H54 (cell line): ENCODE measurements at places on chromosomes 3 and 15.

- DNase-seq, result no peak
Measured at GRCh38 chr3:147900851-147901250, 491.7 kb downstream of the ZIC1 start.

DNA sequence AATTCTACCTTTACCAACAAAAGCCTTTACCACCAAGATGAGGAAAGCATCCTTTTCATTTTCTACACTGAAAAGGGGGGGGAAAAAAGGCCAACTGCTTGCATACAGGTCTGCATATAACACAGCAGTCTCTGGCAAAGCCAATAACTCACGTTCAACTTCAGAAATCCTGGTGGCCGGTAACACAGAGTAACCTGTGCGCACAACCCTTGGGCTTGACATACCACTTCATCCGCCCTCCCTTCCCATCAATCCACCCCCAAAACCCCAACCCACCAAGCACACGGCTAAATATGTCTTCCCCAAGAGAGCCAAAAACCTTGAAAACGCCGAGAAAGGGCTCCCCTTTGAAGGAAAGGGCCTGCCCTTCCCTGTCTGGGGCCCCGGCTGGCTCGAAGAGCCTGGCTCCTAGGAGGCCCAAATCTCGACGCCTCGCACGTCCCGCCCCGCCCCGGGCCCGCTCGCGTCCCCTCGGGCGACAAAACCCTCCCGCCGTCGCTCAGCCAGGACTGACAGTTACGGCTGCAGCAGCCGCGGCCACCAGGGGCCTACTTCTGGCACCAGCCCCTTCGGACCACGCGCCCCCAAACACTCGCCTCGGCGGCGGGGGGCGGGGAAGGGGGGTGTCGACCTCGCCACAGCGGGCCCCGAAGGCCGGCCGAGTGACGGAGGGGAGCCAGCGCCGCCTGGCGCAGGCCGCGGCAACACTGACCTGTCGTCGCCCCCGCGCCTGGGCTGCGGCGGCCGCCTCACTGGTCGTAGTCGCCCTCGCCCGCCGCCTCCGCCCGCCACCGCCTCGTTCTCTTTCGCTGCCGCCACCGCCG lies 835 bp downstream of the UBE3A start:
- peak; percentile 8 for DNase-seq

- DNase-seq, result no peak
Measured at GRCh38 chr15:74123131-74123429, 7.3 kb upstream of the ISLR2 start.

GRCh38 chr3:37580237-37580636 lies 281.4 kb upstream of the CTDSPL start:
- DNase-seq, result no peak

DNA sequence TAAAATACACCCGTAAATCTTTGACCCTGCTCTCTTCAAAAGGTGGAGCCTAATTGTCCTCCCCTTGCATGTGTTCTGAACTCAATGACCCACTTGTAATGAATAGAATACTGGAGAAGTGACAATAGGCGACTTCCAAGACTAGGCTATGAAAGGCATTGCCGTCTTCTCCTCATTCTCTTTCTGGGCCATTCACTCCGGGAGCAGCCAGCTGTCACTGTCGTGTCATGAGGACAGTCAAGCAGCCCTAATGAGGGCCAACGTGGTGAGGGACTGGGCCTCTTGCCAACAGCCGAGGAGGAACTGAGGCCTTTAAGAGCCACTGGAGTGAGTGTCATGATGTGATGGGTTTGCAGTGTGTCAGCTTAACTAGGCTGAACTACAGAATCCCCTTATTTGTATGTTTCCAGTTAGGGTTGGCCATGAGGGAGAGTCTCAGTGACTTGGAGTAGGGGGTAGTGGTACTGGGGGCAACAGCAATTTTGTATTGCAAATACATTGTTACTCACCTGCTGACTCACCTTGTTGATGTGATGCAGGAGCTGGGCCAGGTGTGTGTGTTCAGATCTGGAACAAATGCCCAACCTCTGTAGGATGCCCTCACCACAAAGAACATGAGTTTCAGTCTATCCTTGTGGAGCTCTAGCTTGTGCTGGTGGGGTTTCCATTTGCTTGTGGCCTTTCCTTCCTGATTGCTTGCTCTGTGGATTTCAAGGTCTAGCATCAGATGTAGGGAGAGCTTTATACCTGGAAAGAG lies 188.5 kb upstream of the PROK2 start:
- no peak for DNase-seq

DNA sequence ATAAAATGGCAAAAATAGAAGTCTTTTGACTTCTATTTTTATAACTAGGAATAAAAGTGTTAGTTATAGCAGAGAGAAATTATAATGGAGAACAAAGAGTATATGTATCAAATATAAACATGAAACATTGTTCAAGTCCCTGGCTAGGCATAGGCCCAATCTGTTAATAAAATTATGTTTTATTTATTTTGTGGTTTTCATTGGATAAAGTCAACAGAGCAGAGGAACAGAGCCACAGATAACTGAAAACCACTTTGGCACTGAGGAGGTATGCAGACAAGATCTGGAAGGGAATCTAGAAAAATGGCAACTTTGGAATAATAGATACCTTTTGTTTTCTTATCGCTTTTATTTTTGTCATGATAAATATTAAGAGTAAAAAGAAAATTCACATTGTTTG lies 50.4 kb upstream of the ICE2 start:
- no peak for DNase-seq

DNA sequence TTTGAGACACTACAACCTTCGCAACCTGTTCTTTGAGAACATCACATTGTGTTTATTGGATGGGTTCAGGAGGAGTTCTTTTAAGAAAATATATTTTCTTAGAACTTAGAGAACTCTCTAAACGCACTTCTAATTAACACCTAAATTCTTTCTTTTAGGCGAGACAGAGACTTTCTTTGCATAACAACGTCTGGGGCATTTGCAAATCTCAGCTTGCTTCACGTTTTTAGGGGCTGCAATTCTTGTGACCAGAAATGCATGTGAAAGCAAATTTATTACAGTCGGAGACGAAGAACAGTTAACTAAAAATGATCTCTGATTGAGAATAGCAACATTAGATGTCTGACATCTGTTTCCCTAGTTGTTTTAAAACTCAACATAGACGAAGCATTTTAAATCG lies 568.3 kb upstream of the ZNF717 start:
- no peak for DNase-seq

GRCh38 chr15:74108111-74108510 lies 22.3 kb upstream of the ISLR2 start:
- no peak for DNase-seq

DNA sequence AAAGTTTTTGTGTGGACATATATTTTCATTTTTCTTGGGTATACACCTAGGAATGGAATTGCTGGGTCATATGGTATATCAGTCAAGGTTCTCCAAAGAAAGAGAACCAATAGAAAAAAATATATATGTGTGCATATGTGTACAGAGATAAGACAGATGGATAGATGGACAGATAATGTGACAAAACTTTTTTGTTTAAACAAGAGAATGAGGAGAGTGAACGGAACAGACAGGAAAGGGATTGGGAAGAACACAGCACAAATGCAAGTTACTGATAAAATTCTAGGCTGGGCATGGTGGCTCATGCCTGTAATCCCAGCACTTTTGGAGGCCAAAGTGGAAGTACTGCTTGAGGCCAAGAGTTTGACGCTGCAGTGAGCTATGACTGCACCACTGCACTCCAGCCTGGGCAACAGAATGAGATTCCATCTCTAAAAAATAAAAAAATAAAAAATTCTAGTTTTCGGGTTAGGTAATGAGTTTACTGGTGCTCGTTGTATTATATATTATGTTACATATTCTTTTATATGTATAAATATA lies 50.0 kb downstream of the HSPBAP1 start:
- no peak for DNase-seq

DNA sequence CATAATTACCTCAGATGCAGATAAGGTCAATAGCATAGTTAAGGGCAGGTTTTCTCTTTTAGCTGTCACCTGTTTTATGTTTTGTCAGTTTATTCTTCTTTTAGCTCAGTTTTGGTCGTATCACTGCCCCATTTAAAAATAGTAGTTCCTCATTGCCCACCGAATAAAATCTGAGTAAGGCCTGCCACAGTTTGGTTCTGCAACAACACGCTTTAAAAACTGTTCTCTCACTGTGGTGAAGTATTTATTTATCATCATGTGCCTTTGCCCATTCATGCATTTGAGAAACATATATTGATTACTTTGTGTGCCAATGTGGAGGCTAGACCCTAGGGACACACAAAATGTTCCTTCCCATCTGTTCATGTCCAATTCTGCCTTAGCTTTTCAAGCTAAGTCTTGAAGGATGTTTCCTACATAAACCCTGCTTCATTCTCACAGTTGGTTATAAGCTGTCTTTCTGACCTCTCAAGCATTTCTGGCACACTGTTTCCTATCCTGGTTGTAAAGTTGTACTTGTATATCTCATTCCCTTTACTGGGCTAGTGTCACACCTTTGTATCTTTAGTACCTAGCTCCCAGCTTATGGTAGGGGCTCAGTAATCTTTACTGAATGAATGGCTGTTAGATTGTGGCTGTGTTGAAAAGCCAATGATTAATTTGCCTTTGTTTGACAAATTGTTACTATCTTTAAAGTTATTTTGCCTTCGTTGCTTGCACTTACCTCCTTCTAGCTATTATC lies 23.9 kb downstream of the AKAP13 start:
- no peak for DNase-seq

DNA sequence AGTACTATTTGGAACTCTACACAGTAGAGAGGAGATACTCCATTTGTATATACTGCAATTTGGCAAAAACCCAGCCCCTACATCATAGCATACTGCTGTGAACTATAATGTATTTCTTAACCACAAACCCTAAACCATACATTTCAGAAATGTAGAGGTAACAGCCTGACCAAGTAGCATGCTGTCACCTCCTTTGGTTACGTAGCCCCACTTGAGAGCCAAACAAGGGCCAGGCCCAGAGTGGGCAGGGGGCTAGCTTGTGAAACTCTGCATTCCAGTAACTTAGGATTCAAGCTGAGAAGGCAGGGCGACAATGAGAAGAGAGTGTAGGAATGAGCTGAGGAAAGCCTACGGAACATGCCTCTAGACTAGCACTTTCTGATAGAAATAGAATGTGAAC lies 135.8 kb downstream of the GREM1 start:
- no peak for DNase-seq

DNA sequence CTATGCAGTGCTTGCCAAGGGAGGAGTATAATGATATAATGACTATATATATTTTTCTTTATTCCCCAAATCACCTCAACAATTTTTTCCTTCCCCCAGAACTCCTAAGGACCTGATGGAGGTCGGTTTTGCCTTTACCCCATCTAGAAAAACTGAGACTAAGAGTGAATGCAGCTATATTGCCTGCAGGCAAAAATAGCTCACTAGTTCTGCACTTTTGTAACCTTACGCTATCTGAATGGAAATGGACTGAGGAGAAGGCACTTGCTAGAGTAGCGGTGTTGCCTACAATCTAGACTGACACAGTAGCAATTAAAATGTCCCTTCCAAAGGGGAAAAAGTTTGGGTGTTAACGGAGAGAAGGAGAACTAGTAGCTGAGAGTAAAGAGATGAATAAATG lies 379.5 kb upstream of the SEMA6D start:
- no peak for DNase-seq

DNA sequence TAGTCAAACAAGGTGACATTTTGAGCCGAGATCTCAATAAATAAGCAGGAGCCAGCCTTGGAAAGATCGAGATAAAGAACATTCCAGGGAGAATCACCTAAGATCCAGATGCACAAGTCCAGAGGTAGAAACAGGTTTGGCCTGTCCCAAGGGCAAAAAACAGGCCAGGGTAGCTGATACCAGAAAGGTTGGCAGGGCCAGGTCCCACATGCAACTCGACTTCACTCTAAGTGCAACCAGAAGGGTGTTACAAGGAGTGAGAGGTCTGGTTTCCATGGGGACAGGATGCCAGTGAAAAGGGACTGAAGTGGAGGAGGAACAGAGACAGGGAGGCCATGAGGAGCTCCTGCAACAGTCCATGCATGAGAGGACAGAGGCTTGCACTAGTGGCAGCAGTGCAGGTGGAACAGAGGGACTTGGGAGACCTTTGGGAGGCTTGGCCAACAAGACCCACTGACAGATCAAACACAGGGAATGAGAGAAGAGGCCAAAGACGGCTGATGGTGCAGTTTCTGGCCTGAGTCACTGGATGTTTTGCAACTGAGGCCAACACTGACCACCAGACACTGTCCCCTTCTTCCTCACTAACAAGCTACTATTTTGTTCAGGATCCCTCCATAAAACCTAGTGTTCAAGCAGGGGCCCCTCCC lies 5.2 kb downstream of the TPRA1 start:
- DNase-seq, result no peak

DNA sequence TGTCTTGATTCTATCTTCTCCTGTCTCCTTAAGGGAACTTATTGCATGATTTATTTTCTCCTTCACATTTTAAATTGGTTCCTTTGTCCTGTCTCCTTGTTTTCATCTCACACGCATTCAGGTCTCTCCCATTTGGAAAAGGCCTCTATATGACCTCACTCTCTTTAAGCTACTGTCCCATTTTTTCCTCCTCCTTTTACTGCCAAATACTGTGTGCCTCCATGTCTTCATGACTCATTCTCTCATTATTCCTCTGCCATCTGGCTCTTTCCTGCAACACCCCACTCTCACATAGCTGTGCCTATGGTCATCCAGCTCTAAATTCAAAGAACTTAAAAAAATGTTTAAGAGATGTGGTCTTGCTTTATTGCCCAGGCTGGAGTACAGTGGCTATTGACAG lies 48.0 kb downstream of the TYRO3 start:
- peak; percentile 72 for DNase-seq

GRCh38 chr3:84141571-84141970 lies 817.2 kb upstream of the CADM2 start:
- no peak for DNase-seq

DNA sequence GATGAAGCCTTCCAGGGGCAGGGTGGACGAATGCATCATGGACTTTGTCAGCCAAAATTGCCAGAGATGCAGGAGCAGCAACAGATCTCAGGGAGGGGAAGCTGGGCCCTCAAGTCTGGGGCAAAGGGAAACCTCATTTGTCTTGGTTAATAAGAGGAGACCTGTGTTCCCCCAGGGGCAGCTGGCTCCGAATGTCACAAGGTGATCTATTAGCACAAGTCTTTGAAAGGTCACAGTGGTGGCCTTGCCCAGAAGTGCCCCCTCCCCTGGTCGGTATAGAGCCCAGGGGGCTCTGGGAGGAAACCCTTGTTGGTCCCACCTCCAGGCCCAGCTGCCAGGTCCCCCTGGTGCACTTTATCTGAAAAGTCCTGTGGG lies 46.2 kb downstream of the ABTB1 start:
- DNase-seq, result no peak

GRCh38 chr3:108130701-108131474 lies 40.1 kb upstream of the CD47 start:
- peak; percentile 8 for DNase-seq
